ENCODE measurements at places on chromosomes 1 and 21.

DNA sequence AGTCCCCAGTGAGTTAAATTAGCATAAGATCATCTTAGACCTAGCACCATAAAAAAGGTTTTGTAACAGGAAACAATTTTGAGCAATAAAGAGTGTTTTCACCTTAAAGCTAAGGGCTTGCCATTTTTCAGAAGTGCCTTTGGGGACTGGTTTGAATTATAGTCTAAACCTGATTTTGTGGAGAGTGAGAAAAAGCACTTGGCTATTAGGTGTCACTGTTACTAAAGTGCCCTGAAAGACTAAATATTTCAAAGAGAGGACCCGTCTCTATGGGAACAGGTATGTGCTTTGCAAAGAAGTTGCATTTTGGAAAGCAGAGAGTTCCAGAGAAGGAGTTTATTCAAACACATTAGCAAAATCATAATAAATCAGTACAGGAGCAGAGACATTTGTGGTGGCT is 9.1 kb downstream of the NTNG1 start:
- DNase-seq: no peak

- DNase-seq: no peak
Measured at GRCh38 chr1:32273391-32274208, 18.3 kb upstream of the HDAC1 start.

GRCh38 chr1:184775329-184775728 is 20.7 kb upstream of the EDEM3 start:
- no peak for DNase-seq

GRCh38 chr1:18192974-18193373 is 85.4 kb downstream of the IGSF21 start:
- DNase-seq: no peak

GRCh38 chr1:168653567-168653966 is 75.4 kb downstream of the DPT start:
- no peak for DNase-seq

DNA sequence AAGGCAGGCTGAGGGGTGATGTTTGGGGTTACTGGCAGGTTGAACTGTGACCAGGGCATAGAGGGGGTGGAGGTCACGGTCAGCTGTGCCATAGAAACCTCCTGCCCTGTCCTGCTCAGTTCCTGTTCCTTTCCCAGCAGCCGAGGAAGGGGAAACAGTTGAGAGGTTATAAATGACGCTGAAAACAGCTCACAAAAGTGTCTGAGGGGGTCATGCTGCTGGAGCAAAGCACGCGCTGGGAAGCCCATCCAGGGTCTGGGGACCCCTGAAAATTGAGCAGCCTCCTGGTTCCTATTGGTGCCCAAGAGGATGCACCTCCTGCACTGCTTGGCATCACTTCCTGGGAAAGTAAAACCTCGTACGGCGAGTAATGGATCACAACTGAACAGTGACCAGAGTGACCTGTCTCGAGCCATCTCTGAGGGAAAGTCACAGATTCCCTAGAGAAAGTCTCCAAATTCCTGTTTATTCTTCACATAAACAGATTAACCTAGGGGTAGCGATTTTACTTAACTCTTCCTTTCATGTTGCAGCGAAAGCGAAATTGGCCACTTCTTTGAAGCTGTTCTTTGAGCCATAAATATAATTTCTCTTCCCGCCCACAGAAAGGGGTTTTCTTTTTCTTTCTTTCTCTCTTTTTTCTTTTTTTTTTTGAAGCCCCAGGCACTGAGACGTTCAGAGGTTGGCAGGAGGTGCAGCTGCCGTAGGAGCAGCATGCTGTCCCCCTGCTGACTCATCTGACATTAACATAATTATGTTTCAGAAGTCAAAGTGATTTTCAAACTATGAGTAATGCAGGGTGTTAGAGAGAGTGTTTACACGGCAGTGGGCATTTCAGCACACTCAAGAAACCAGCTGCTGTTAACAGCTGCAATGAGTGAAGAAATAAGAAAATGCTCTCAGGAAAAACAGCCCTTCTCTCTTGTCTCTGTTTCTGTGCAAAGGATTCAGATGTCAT is 41.8 kb upstream of the ATF3 start:
- DNase-seq: peak; percentile 63

DNA sequence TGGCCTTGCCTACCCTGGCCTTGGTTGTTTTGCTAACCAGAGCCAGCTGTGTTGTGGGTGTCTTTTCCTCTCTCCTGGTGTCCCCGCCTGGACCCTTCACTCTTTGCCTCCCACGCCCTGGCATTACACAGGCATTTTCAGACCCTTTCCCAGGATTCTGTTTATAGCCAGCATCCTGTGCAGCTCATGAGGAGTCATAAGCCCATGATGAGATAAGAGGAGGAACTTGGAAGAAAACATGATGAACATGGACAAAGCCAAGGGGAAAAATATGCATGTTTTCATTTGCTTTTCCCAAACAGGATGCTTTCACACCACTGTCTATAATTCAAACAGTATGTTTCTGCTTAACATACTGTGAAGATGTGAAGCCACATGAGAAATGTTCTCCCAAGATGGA is 18.7 kb upstream of the WARS2 start:
- DNase-seq: no peak

GRCh38 chr1:90186506-90187322 is 191.8 kb downstream of the ZNF326 start:
- DNase-seq: no peak
